ENCODE measurements at places on chromosomes 5 and 9.

GRCh38 chr9:127077644-127077946 lies 44.8 kb downstream of the ANGPTL2 start:
- no peak for DNase-seq

GRCh38 chr5:68383888-68384310 lies 168.3 kb downstream of the PIK3R1 start:
- no peak for DNase-seq

GRCh38 chr5:35212122-35212982 lies 17.9 kb downstream of the PRLR start:
- no peak for DNase-seq

DNA sequence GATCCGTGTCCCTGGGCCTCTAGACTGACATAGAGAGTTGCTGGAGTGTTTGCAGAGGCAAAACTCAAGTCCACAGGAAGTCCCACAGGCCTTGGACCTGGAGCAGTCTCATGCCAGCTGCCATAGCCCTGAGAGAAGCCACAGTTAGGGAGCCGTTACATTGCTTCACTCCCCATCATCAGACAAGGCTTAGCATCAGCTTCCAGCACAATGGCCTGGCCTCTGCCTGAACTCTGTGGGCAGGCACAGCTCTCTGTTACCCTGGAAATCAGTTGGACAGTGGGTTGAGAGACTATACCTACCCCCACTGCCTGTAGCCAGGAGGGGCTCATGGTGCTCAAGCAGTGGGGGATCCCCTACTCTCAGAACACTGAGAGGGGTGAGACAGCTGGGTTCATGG lies 16.2 kb upstream of the C9orf72 start:
- no peak for DNase-seq

DNA sequence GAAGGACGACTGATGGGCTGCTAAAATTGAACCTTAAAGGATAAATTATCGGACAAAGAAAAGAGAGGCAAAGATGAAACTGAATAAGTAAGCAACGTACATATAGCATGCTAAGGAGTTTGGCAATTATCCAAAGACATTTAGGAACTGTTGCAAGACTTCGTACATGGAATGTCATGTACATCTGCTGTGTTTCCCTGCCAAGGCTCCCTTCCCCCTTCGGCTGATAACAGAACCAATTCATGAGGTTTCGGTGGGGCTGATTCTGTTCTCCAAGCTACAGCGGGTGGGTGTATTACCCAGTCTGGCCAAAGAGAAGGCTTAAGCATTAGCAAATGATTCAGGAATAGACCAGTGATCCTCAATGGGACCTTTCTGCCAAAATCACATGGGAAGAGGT lies 190.9 kb upstream of the FREM1 start:
- peak; percentile 39 for DNase-seq

- DNase-seq, result no peak
Measured at GRCh38 chr9:93115486-93116071, 18.5 kb downstream of the NINJ1 start.

All from fibroblast of skin of left biceps (primary cell).